Stimulated activated CD8-positive, alpha-beta memory T cell treated with anti-CD3 and anti-CD28 coated beads, Interleukin-15, amount 100 ng/mL, for 4 hours (primary cell): ENCODE measurements at places on chromosomes 6 and 20.

- peak; percentile 65 for DNase-seq
Observed at GRCh38 chr20:49668181-49668877, 45.3 kb downstream of the B4GALT5 start.

DNA sequence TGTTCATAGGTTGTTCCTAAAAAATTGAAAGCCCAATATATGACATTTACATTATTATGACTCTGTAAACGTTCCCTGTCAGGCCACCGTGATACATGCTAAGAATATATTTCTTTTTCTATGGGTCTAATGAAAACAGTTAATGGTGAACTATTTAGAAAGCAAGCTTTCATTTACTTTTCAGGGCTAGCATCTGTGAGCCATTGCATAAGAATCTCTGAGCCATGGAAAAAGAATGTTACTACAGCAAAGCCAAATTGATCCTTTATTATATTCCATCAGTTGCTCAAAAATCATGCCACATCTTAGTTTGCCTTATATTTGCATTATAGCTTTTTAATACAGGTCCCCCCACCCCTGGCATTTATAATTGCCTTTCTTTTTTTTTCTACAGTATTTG is 275.5 kb downstream of the ZFAND3 start:
- no peak for DNase-seq

DNA sequence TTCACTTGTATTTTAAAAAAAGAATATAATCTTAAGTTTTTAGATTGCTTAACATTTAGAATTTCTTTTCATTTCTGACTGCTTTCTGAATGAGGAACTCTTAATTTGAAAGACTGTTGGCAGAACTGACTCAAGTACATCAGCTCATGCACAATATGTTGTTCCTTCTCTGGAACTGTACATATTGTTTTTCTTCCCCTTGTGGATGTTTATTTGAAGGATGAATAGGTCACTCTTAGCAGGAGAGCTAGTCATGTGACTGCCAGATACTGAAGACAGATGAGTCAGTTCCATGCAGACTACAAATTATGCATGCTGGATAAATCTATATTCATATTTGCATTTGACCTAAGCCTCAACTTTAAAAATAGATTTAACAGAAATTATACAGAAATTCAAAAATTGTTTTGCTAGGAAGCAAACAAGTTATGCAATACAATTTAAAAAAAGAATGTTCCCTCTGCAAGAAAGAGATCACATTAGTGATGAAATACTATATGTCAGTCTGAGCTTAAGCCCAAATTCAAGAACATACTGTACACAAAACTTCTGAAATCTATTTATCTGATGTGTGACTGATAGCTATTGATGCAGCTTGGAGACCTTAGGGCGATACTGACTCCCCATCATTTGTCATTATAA is 1274.9 kb upstream of the GJE1 start:
- DNase-seq, result no peak

- no peak for DNase-seq
Observed at GRCh38 chr20:57024849-57025248, 241.6 kb downstream of the BMP7 start.

DNA sequence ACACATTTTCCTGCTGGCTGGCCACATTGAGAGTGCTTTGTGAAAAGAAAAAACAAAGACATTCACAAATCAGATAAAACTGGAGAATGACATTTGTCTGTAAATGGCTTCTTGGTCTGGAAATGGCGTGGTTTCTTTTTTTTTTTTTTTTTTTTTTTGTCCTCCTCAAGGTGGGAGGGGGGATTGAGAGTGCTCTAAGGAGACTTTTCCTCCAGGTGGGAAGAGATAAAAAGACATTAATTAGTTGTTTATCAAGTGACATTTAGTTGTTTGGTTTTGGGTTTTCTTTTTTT is 40.4 kb downstream of the GNAS start:
- DNase-seq, result no peak

DNA sequence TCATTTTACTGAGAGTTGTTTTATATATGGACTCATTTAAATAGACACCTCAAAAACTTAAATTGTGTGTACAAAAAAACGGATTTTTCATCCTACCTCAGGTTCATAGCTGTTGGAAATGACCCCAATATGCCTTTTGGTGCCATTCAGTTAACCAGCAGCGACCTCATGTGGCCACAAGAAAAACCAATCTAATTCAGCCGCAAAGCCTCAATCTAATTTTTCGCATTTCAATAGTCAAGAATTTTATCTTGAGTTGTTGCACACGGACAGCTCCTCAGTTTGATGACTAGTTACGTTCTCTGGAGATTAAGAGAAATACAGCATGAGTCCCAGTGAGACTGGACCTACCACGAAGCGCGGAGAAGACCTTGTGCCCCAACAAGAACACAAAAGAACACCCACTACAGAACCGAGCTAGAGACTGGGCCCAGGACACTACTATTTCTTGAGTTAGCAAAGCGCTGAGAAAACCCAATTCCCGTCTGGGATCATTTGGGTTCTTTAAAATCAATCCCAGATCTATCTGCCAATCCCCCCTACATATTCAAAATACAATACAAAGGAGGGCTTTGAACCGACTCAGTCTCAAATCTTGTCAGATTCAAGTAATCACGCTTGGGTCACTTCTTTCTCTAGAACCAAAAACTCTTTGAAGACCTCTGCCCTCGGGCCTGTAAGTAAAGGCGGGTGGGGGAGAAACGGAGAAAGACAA is 1.1 kb downstream of the TCP11 start:
- no peak for DNase-seq
